H1 (cell line): ENCODE measurements at places on chromosomes 5 and 9.
A peak's percentile ranks its signal among the peaks of the same experiment; 100 is the strongest.

DNA sequence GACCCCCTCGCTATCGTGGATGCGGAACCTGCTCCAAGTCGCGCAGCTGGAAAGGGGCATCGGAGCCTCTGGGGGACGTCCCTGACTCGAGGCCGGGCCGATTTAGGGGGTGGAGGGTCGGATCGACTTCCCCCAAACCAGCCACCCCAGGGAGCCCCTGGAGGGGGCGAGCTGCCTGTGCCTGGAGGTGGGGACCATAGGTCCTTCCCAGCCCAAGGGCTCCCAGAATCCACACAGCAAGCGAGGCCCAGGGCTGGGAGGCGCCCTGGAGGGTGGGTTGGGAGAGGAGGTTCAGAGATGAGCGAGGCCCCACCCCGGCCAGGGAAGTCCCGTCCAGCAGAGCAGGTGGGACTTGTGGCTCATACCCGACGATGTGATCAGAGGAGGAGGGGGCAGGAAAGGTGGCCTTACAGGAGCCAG is 147.6 kb downstream of the GAPVD1 start:
- peak; percentile 56 for DNase-seq

GRCh38 chr5:115978779-115979178 is 16.5 kb downstream of the LVRN start:
- no peak for DNase-seq

- DNase-seq = no peak
These were observed 120.0 kb upstream of the CACNA1B start for GRCh38 chr9:137757613-137758029.

GRCh38 chr9:93565089-93565488 is 11.3 kb upstream of the PHF2 start:
- DNase-seq = no peak

GRCh38 chr5:159463590-159464321 is 133.5 kb upstream of the IL12B start:
- DNase-seq = no peak

GRCh38 chr5:101966476-101966875 is 329.6 kb downstream of the SLCO4C1 start:
- no peak for DNase-seq

- DNase-seq = no peak
These were observed 82.6 kb upstream of the ADAMTS19 start for GRCh38 chr5:129377504-129377903.

- no peak for DNase-seq
These were observed 4.9 kb downstream of the PCDHGC5 start for GRCh38 chr5:141493500-141494422.

GRCh38 chr9:94610181-94610606 is 16.6 kb upstream of the FBP2 start:
- no peak for DNase-seq

DNA sequence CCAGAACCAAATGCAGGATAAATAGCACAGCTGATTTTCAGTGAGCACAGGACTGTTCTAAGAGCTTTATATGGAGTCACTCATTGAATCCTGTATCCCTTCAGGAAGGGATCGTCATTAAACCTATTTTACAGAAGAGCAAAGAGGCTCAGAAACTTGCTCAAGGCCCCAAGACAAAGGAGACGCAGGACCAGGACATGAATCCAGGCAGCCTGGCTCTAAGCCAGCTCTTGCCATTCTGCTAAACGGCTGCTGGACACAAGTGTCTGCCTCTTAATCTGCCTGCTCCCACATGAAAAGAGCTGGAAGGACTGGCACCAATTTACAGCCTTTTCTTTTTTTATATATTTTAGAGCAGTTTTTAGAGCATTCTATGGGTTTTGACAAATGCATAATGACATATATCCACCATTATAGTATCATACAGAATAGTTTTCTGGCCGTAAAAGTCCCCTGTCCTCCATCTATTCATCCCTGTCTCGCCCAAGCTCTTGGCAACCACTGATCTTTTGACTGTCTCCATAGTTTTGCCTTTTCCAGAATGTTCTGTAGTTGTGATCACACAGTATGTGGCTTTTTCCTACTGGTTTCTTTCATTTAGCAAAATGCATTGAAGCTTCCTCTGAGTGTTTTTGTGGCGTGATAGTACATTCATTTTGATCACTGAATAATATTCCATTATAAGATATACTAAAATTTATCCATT is 37.5 kb downstream of the RETREG1 start:
- no peak for DNase-seq

GRCh38 chr9:93171261-93171990 is 12.5 kb upstream of the WNK2 start:
- no peak for DNase-seq

DNA sequence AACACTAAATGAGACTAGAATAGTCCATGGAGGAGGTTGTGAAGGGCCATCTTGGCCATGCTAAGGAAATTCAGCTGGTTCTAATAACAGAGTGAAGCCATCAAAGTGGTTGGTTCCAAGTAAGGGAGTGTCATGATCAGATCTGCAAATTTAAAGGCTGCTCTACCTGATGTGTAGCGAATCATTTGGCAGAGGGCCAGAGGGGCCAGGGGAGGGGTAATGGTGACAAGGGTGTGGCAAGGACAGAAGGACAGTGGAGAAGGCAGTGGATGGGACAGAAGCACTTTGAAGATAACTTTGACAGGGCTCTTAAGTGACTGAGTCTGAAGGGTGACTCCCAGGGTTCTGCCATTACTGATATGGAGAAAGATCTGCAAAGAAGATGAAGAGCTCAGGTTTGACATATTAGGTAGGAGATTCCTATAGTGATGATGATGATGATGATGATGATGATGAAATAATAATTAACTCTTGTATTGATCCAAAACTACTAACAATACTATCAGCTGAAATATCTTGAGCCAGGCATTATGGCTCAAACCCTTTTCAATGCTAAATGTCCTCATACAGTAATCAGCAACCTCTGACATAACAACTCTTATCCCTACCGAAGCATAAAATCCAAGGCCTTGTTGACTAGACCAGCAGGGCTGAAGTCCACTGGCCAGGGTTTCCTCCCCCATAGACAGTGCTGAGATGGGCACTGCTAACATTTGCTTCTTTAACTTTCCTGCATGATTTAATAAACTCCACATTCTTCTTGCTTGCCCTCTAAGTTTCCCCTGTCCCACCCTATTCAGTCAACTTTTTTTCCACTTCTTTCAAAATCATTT is 20.0 kb downstream of the KIAA1191 start:
- DNase-seq = no peak

- no peak for DNase-seq
These were observed 657 bp upstream of the PCDH12 start for GRCh38 chr5:141958546-141959172.

GRCh38 chr5:127425037-127425436 is 92.4 kb upstream of the PRRC1 start:
- DNase-seq = no peak

DNA sequence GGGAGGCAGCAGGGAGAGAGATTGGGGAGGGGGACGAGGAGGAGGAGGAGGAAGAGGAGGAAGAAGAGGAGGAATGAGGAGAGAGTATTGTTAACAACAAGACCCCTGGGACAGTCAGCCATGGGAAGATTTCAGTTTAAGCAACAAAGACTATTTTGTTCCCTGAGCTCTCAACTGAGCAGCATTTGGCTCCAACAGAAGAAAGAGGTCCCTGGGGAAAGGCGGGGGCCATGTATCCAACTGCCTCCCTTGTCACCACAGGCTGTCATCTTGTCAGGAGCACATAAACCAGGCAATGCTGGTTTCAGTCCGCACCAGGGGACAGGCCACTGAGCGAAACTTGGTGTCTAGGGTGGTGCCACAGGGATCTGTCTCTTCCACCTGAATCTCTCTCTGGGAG is 316.1 kb downstream of the TLE1 start:
- no peak for DNase-seq

DNA sequence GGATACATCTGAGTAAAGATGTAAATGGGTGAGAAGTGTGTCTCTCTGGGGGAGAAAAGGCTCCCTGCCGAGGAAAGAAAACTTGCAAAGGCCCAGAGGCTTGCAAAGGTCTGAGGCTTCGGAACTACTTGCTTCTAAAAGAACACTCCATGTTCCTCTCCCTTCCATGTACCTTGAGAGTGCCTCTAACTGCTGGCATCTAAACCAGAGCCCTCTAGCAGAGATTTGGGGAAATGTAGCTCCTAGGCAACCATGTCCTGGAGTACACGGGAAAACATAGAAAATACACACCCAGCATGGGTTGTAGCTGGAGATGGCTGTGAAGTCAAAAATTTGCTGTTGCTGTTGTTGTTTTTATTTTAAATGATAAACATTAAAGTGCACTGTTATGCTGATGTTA is 151.6 kb downstream of the SYK start:
- no peak for DNase-seq

- no peak for DNase-seq
These were observed 6.7 kb downstream of the TMEM8B start for GRCh38 chr9:35835766-35836165.

GRCh38 chr5:59724482-59725391 is 168.8 kb downstream of the PDE4D start:
- no peak for DNase-seq

GRCh38 chr9:127977884-127978647 is 2.7 kb downstream of the EEIG1 start:
- DNase-seq = no peak

DNA sequence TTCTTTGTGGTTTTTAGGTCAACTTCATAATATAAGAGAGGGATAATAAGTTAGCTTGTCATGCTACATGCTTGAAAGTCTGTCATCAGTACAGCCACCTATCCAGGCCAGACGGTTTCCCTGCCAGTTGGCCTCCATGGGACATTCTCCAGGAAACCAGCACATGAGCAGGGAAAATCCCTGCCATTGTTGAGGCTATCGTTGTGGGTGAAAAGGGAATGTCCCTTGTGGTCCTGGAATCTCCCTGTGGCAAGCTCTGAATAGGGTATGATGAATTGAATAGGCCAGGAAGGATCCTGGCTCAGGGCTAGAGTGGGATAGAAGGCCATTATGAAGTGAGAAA is 12.3 kb downstream of the F2RL1 start:
- DNase-seq = no peak

- DNase-seq = no peak
These were observed 287.3 kb upstream of the NUDT12 start for GRCh38 chr5:103849934-103850333.

GRCh38 chr9:1505489-1505888 is 455.3 kb downstream of the DMRT2 start:
- no peak for DNase-seq

DNA sequence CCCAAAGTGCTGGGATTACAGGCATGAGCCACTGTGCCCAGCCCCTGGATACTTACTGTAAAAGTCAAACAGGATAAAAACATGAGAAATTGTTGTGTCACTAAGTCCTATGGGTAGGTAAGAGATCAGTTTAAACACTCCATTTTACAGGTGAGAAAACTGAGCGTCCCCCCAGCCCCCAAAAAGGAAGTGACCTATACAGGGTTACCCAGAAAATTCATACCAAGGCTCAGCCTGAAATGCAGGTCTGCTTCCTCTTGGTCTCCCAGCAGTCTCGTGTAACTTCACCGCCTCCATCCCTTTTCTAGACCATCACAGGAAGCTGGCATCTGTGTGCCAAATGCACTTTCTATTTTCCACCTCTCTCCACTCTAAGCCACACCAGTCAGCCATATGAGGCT is 57.2 kb downstream of the TMOD1 start:
- no peak for DNase-seq

DNA sequence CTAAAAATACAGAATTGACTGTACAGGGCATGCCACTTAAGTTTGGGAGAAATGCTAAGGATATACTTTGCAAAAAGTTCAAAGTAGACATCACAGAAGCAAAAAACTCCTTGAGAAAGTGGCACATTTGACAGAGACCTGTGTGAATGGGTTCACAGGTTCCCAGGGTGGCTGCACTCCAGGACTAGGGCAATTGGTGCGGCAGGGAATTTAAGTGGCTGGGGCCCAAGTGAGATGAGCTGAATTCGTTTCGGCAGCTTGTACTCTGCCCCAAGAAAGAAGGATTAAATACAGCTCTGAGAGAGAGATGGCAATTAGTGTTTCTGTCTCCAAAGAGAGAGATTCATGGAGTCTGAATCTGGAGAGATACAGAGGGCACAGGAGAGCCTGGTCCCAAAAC is 280.1 kb downstream of the FBXL17 start:
- DNase-seq = no peak

- DNase-seq = no peak
These were observed 270.7 kb upstream of the PAPPA start for GRCh38 chr9:115882911-115883310.

GRCh38 chr9:124767821-124768220 is 3.3 kb downstream of the NR6A1 start:
- no peak for DNase-seq

- no peak for DNase-seq
These were observed 33.5 kb downstream of the ELL2 start for GRCh38 chr5:95927927-95928723.

DNA sequence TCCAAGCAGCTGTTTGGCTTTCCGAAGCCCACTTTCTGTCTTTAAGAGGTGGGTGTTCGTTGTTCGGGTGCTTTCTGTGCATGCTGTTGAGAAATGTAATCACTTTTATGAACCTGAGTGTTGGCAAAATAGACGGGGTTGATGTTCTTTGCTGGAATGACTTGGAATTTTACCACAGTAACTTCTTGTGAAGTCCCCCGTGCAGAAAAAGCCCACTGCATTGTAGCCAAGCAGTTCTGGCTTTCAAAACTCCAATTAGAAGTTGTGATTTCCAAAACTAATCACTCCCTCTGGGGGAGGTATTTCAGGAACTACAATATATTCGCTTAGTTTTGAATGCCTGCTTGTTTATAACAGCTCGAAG is 111.1 kb downstream of the PAM start:
- DNase-seq = no peak

DNA sequence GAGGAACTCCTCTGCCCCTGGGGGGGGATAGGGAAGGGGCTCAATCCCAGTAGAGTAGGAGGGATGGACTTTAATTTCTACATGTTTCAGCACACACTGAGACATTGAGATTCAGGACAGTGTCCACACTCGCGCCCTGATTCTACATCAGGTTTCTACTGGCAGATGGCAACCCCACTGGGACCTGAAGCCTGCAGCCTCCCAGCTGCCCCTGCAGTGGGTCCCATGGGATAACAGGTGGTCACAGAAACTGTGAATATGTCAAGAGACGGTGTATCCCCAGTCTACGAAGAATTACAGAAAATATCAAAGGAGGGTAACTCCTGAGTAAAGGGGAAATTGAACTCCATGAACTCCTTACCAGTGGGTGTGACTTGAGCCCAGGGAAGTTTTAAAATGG is 2.4 kb upstream of the TERT start:
- DNase-seq = no peak

DNA sequence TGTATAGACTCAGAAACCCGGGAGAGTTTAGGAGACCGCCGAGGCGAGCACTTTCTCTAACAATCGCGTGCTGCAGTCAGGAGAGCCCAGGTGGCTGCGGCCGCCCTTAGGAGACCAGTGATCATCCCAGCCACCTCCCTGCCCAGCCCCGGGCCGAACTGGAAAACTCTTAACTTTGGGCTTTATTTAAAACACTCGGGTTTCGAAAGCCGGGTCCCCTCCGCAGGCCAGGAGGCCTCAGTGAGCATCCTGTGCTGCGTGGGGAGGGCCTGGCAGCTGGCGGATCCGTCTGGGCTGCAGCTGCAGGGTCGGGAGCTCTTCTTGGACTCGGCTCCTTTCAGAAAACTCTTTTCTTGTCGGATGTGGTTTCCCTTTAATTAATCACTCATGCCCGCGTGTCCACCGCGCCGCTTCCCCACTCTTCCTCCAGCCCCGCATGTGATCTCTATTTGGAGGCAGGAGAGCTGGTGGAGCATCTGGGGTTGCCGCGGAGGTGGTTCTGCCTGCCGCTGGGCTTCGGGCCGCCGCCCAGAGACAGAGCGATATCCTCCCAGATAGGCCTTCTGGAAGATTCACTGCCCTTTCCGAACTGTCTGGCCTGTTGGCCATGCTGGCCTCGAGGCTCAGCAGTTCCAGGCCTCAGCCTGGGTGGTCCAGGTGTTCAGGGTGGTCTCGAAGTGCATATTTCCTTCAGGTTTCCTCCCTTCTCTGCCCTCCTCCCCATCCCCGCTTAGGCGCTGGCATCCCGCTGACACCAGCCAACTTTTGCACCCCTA is 59.5 kb downstream of the TMEM174 start:
- DNase-seq = no peak
